ENCODE measurements at places on chromosomes 2 and 18.

- no peak for DNase-seq
Measured at GRCh38 chr18:54852780-54853675, 24.8 kb downstream of the RAB27B start.

DNA sequence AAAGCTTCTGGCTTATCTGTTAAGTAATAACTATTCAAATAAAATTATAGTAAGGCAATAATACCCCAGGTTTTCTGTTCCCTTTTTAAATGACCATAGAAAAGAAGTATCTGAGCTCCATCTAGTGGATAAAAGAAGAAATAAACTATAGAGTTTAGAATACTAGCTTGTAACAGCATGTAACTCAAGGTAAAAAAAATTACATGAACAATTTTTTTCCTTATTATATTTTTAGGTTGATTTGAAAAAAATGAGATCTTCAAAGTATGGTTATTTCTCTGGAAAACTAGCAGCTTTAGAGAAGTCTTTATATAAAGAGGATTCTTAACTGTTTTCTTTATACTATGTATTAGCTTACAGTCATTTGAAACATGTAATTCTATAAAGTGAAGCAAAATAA, 58.1 kb downstream of the NCKAP1 start:
- no peak for DNase-seq

DNA sequence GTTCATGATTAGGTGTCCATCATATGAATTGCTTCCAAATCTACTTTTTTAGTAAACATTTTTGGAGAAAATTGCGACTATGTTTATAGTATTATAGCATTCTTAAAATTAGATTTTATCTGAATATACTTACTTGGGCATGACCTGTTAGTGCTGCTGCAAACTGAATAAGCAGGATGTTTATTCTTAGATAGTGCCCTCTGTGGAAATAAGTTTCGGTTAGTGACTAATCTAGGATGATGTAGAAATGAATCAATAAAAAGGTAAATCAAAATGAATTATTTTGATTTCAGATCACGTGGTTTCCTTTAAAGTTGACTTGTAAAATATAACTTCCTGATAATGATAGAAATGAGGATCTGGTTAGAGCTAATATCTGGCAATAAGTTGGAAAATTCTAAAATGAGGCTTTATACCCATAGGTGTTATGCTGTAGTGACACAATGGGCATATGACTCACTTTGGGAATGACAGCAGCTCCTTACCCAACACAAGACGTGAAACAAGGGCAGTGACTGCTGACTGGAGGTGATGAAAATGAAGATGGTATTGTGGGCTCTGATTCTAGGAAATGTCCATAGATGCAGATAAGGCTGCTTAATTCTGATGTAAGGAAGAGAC, 165.8 kb upstream of the TCF4 start:
- DNase-seq, result no peak

- no peak for DNase-seq
Measured at GRCh38 chr2:692767-693166, 15.6 kb upstream of the TMEM18 start.

DNA sequence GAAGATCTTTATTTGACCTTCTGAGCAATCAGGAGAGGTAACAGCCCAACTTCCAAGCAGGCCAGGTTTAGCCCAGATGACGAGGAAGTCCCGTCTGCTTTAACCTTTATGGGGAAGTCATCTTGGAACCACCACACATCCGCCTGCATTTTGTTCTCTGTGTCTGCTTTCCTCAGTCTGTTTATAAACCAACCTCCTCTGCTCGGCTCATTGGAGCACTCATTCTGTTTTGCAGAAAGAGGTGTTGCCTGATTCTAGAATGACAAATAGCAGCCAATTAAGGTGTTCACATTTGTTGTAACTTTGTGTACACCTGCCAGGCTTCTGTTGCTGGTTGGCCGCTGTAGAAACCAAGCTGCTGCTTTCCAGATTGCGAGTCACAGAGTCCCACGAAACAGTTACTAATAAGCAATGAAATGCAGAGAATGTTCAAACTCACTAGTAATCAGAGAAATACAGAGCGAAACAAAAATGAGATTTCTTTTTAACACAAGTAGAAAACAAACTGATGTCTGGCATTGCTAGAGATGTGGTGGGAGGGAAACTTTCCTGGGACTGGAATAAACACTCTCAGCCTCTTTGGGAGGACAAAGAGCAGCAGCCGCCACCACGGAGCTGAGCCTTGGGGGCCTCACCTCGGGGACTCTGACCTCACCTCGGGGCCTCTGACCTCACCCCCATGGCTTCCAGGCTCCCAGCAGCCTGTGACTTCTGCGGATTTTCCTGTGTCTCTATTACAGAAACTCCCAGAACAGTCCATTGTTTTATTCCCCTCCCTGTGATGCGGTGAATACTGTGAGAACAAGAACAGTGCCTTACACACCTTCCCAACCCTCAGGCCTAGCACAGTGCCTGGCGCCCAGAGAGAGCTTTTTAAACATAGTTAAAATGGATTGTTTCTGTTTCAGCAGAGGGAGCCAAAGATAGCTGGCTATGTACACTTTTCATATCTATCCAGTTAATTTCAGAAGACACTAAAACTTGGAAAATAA, 64.0 kb downstream of the MBP start:
- no peak for DNase-seq

GRCh38 chr18:12119358-12119757, 25.7 kb downstream of the ANKRD62 start:
- no peak for DNase-seq

DNA sequence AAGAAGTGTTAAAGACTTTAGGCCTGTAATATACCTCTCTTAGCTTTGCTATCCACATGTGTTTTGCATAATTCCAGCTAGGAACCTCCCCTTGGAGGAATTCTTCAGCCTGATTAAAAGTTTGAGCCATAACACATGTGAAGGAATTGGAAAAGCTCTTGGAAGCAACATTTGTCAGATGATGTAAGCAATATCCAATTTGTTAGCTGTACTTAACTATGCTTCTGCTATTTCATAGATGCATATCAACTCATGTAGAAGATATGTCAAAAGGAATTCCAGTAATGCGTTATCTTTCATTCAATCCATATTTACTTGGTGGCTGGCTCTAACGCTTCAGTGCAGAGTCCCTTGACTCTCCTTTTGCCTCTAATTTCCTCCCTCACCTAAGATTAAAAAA, 46.2 kb downstream of the PKP4 start:
- DNase-seq, result no peak
